Stimulated activated CD4-positive, alpha-beta T cell treated with anti-CD3 and anti-CD28 coated beads, TNF-alpha, amount 100 ng/mL, for 1 hour (primary cell): ENCODE measurements at places on chromosomes 12 and 14.

DNA sequence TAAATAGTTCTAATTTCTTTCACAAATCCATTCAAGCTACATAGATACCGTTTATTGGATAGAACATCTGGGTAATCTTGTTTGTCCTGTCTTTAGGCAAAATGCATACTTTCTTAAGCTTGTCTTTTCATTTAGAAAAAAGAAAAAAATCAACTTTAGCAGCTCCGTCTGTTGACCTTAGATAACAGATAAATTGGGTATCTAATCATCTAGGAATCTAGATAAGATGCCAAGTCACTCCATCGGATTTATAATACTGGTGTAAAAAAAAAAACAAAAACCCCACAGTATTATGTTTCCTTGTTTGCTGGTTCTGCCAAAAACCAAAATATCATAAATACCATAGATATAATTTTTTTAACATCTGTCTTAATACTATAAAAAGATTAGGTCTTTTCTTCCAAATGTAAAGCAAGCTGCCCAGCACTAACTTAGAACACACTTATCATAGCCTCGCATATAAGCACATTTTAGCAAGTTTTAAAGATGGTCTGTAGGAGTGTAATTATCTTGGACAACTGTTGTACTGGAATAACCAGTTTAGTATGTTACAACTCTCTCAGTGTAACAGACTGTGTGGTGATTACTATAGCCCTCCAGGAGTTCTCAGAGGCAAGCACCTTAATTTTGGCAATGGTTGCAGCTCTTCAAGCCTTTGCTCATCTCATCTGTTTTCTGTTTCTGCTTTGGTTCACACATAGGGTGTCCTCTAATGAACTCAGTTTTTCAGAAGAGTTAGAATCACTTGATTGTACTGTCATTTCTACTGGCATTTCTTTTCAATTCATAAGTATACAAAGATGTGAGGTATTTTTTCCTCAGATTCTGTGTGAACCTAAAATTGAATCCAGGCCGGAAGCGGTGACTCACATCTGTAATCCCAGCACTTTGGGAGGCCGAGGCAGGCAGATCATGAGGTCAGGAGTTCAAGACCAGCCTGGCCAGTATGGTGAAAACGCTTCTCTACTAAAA lies 83.1 kb downstream of the ANO6 start:
- no peak for DNase-seq

DNA sequence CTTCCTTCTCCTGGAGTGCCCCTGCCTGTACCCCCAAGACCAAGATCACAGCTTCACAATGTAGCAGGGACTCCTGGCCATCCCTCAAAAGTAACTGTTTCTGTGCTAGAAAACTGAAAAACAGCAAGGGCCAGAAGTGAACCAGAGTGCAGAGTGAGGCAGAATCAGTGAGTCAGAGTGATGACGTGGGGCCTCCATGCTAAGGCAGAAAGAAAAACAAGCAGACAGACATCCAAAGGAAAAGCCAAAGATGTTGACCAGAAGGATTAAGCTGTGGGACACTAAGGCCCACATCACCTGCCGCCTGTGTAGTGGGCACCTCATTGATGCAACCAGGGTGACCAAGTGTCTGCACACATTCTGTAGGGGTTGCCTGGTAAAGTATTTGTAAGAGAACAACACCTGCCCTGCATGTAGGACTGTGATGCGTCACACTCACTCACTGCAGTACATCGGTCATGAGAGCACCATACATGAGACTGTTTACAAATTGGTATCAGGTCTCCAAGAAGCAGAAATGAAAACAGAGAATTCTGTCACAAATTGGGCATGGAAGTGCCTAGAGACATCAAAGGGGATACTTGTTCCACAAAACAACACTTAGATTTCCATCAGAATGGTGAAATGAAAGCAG lies 51.2 kb downstream of the ARMH4 start:
- DNase-seq = no peak

- no peak for DNase-seq
These were observed 149.5 kb downstream of the NOVA1 start for GRCh38 chr14:26448181-26448855.

- no peak for DNase-seq
These were observed 5.7 kb upstream of the SLC38A4 start for GRCh38 chr12:46831335-46832129.

DNA sequence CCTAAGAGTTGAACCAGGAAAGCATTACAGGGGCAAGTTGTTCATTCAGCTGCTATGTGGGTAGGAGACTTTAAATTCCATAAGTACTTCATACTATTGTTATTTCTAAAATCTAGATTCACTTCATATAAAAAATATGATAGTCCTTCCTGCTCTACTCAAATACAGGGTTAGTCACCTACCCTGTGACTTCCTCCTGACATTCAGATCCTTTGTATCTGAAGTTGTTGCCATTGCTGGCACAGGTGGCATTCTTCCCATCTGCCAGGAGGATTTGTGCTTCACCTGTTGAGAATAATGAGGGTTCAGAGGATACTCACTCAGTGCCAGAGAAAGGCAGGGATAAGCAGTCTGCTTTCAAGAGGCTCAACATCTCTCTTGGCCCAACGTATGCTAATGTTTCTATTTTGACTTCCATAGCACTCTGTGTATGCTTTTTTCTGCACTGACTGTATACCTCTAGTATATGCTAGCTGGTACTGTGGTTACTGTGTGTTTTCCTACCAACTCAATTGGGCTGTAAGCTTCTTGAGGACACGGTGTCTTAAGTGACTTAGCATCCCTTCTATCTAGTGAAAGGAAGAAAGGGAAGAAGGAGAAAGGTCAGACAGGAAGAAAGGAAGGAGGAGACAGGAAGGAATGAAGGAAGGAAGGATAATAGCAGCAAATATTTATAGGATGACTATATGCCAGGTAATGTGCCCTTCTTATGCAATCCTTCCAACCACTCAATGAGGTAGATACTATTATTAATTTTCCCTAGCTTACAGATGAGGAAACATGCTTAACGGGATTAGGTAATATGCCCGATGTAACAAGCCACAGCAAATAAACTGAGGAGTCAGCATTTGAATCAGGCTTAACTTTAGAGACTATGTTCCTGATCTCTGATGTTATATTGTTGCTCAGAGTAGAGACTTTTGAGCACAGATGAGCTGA lies 38.5 kb upstream of the FGF6 start:
- no peak for DNase-seq

DNA sequence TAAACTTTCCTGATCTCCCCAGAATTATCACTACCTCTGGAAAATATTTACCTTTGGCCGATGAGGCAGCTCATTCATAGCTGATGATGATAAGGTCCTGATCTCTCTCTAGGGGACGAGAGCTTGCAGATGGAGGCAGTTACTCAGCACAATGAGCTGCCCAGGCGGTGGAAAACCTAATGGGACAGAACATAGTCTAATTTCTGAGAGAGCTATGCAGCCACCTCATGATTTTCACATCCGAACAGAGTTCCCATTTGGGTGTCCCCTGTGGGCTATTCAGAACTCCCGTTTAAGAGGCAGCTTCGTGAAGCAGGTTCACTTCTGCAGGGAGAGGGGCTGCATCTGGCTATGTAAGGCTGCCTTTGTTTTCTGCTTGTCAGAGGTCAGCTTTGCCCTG lies 724.6 kb upstream of the TMEM132C start:
- no peak for DNase-seq

GRCh38 chr12:111414711-111415252 lies 9.1 kb downstream of the SH2B3 start:
- DNase-seq = no peak

DNA sequence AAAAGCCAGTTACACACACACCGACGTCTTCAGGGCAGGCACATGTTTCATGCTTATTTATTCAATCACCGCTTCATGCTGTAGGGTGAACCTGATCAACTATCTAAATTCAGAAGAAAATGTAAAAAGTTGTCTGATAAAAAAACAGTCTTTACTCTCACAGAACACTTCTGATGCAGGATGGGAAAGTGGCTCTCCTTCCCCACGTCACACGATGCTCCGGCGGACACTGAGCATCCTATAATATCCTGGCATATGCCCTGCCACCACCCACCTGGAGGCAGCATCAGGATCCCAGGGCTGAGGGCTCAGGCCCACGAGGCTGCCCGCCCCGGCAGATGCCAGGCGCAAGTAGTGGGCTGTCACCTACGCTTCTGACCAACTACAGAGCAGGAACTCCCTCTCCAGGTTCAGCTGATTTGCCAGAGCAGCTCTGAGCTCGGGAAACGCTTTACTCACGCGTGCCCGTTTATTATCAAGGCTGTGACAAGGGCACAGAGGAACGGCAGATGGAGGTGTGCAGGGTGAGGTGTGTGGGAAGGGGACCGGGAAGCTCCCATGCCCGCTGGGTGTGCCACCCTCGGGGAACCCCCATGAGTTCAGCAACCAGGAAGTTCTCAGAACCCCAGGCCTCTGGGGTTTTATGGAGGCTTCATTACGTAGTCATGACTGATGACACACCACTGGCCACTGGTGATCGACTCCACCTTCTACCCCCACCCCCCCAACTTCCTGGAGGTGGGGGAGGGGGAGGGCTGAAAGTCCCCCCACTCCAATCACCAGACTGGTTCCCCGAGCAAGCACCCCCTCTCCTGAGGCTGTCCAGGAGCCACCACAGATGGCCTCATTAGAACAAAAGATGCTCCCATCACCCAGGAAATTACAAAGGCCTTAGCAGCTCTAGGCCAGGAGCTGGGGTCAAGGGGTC lies 32.1 kb downstream of the SLC15A4 start:
- DNase-seq = no peak

GRCh38 chr12:89490922-89491321 lies 33.7 kb downstream of the GALNT4 start:
- DNase-seq = no peak

DNA sequence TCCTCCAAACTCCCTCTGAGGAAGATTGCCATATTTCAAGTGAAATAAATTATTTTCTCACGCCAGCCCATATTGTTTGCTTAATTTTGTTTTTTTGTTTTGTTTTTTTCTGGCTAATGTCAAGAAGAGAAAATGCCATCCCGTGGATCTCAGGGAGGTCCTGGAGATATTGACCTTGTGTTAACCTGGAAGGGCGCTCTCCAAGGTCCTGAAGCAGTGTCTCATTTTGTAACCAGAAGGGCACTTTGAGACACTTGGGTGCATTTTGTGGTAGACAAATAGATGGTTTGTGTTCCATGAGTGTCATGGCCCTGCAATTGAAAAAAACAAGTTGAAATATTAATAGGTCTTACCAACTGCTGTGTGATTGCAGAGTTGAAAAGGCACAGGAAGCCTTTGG lies 268.9 kb downstream of the SUDS3 start:
- DNase-seq = no peak

DNA sequence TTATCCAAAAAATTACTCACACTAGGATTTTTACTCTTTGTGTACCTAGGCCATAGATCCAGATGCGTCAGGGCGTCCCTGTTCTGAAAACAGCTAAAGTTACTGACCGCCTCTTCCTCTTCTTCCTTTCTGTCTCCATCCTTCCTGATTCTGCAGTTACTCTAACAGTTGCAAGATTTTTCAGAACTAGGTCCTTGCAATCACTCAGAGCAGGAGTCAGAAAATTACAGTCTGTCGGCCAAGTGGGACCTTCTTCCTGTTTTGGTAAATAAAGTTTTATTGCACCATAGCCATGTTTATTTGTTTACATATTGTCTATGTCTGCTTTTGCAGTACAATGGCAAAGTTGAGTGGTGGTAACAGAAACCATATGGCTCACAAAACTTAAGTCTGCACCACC lies 25.6 kb upstream of the FGF6 start:
- no peak for DNase-seq

DNA sequence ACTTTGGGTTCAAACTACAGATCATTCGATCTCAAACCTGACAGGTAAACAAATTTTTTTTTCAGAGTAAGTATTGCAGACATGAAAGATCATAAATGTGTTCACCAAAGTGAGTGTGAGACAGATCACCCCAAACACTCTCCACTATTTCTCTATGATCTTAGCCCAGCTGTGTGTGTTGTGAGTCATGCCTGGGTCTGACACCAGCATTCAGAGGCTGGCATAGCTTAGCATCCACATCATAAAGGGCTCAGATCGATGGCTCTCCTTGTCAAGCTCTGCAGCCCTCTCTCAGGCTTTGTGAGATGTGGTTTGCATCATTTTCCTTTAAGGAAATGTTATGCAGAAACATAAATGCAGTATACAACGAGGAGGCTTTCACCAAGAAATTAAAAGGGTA lies 164.9 kb downstream of the ETV6 start:
- no peak for DNase-seq

GRCh38 chr14:103103461-103104388 lies 9.2 kb downstream of the EXOC3L4 start:
- DNase-seq = no peak

DNA sequence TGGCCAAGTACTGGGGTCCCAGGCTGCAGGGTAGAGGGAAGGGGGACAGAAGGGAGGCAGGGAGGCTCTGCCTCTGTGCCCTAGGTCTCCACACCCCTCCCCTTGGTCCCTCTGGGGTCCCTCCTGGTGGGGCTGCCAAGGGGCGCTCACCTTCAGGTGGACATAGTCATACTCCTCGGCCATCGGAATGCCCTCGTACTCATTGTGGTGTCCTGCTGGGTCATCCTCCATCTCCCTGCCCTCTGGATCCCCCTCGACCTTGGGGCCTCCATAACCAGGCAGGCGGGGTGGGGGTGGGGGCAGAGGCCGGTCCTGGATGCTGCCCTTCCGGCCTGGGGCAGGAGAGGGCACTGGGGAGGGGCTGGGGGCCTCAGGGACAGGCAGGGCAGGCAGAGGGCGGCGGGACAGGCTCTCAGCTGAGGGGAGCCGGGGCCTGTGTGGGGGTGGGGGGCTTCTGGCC lies 5.8 kb downstream of the EFS start:
- no peak for DNase-seq

- DNase-seq = no peak
These were observed 271.6 kb downstream of the LRFN5 start for GRCh38 chr14:41878321-41878720.

DNA sequence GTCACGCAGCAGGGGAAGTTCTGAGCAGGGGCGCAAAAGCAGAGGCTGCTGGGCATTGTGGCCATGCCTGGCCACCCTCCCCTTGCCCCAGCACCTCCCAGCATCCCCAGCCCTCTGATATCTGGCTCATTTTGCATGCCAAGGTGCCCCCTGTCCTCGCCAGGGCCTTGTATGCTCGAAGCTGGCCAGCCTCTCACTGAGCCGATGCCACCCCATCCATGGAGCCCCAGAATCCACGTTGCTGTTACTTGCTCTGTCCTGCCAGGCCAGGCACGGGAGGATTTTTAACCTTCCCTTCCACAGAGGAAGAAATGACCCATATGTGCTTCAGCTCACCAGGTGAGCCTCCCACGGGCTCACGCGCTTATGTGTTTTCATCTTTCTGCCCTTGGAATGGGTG lies 413.4 kb downstream of the BCL11B start:
- no peak for DNase-seq

DNA sequence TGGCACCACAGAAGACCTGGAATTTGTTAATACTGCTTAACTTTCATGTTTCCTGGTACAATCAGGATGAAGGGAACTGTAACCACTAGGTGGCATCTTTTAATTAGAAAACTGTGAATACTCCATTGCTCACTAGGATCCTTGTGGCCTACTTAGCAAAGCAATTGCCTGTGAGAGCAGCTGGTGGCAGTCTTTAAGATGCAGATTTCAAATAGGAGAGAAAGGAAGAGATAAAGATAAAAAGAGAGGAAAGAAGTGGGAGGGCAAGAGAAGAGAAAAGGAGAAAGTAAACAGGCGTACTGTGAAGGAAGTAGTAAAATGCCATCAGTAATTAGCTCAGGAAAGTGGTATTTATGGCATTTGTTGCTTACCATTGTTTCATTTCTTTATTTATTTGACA lies 114.5 kb downstream of the RAD51B start:
- no peak for DNase-seq
